ENCODE measurements at places on chromosomes 13 and 19.

- no peak for DNase-seq
Observed at GRCh38 chr13:79318664-79319063, 87.4 kb downstream of the RBM26 start.

- peak; percentile 77 for DNase-seq
Observed at GRCh38 chr19:3987619-3988371, 2.5 kb upstream of the EEF2 start.

DNA sequence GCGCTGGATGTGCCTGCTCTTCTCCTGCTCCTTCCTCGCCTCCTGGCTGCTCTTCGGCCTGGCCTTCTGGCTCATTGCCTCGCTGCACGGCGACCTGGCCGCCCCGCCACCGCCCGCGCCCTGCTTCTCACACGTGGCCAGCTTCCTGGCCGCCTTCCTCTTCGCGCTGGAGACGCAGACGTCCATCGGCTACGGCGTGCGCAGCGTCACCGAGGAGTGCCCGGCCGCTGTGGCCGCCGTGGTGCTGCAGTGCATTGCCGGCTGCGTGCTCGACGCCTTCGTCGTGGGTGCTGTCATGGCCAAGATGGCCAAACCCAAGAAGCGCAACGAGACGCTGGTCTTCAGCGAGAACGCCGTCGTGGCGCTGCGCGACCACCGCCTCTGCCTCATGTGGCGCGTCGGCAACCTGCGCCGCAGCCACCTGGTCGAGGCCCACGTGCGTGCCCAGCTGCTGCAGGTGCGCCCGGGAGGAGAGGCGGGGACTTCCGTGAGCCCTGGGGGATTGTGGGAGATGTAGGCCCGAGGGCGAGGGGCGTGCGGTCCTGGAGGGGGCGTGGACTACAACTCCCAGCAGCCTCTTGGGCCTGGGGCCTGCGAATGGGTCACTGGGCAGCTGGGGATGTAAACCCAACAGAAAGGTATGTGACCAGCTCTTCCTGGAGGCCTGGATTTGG, 6.7 kb downstream of the KCNJ14 start:
- DNase-seq, result no peak

DNA sequence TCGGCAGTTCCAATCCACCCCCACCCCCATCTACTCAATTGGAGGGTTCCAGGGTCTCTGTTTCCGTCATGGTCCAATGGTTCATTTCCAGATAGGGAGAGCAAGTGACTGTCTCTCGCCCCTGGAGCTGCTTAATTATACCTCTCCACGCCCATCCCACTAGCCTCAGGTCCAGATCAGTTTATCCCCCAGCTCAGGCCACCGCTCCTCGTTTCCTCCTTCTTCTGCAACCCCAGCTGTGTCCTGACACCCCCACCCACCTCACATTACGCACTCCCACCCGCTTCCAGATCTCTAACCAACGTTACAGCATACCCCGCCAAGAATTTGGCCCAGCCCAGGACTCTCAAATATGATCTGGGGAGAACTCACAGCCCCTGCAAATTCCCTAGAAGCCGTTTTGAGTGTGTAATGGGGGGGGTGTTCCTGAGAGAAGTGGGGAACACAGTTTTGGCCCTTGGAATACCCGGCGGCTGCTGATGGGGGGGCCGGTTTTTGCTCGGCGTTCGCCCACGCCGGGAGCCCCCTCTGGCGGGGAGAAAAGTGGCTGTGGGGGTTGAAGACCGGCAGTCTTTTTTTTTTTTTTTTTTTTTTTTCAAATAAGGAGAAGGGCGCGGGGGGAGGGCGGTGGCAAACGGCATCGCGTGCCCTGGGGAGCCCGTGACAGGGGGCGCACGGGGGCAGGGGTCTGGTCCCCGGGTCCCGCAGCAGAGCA, 1.7 kb upstream of the PDE4A start:
- DNase-seq, result no peak
